ENCODE measurements at places on chromosomes 2 and 18.

DNA sequence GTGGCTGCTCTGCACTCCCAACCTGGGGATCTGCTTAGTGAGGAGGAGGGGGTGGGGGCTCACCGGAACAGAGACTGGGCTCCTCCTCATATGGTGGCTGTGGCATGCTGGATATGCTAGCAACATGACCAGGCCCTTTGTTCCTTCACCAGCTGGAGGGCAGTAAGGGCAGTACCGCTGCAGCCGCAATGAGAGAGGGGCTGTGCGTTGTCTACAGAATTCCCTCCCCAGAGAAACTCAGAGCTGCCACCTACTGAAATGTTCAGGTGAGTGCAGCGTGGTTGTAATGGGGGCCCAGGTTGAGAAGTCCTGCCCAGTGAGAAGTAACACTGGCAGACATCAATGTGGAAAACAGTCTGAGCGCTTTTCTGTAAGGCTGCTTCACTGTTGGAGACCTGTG, 1211.9 kb upstream of the NXPH2 start:
- DNase-seq, result no peak

- no peak for DNase-seq
These were observed 50.3 kb downstream of the SS18 start for GRCh38 chr18:26040051-26040656.

- DNase-seq, result no peak
These were observed 4.8 kb upstream of the STARD7 start for GRCh38 chr2:96213379-96213778.

GRCh38 chr2:216822470-216822869, 37.4 kb downstream of the TNP1 start:
- no peak for DNase-seq

- no peak for DNase-seq
These were observed 41.7 kb downstream of the RAMP1 start for GRCh38 chr2:237900891-237901831.

DNA sequence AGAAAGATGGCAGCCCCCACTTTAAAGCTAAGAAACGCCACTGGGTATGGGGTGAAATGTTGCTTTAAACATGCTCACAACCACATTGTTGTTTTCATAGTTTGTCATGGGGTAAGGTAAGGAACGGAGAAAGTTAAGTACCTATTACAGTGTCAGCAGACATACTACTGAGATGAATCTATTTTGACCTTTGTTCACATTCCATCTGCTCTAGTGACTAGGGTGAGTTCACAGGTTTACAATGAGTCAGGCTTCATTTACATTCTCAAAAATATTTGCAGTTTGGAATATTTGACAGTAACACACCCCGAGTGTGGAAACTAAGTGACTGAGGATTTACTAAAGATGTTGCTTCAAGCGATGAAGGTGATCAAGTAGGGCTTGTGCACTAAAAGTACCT, 428.7 kb upstream of the ACVR2A start:
- DNase-seq, result no peak

- no peak for DNase-seq
These were observed 96.0 kb upstream of the FHL2 start for GRCh38 chr2:105494683-105495425.

DNA sequence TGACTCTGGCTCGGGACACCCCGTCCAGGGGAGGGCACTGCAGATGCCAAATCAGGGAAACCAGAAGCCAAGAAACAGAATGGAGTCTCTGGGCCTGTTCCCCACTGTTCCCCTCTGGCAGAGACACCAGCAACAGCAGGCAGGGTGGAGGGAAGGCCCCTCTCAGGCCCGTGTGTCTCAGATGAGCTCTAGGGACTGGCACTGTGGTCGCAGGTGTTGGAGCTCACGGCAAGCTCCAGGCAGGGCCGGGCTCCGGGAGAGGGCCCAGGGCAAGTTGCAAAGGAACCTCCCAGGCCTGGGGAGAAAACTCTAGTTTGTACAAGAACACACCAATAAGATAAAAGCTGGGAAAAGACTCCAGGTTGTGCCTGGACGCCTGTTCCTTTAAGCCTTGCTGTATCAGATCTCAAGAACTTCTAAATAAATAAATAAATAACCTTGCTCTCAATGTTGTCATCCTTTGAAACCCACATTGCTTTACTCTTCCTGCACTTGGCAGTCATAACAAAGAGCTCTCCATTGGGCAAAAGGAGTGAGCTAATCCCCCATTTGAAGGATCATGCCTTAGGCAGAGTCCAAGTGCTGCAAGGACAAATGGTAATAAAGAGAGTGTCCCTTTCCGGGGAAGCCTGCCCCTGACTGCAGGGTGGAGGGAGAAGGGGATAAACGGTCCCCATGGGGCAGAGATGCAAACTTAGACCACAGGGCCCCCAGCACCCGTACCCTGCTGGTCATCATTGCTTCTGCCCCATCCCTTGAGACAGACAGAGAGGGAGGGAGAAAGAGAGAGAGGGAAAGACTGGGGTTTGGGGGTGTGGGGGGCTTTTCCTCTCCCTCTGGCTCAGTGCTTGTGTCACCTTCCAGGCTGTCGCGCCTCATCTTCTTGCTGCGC, 33.3 kb downstream of the CNGA3 start:
- DNase-seq, result no peak

DNA sequence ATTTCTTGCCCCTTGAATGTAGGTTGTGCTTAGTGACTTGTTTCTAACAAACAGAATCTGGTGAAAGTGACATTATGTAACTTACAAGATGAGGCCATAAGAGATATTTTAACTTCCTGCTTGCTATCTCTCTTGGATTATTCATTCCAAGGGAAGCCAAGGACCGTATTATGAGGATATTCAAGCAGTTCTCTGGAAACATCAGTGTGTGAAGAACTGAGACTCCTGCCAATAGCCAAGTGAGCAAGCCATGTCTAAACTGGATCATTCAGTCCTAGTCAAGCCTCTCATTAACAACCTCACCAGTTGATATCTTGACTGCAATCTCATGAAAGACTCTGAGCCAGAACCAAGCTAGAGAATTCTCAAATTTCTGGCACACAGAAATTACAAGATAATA, 765.1 kb upstream of the SLC8A1 start:
- DNase-seq, result no peak

- no peak for DNase-seq
These were observed 62.4 kb upstream of the EFEMP1 start for GRCh38 chr2:55986001-55986400.

- DNase-seq, result no peak
These were observed 23.2 kb downstream of the ABCB11 start for GRCh38 chr2:169007941-169008340.

DNA sequence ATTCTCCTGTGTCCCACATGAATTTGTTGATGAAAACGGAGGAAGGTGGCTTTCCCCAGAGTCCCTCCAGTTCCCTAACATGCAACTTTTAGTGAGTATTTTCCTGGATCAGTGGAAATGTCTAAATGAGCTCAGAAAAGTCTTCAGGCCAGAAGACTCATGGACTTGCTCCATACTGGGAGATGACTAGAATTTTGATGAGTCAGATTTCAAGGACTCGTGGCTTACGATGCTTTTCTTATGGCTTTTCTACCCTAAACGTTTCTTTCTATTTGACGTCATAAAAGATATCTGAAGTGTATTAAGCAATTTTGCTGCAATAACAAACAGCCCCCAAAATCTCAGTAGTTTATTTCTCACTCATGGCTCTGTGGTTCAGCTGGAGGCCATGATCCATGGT, 397.6 kb downstream of the FBXO15 start:
- DNase-seq, result no peak

DNA sequence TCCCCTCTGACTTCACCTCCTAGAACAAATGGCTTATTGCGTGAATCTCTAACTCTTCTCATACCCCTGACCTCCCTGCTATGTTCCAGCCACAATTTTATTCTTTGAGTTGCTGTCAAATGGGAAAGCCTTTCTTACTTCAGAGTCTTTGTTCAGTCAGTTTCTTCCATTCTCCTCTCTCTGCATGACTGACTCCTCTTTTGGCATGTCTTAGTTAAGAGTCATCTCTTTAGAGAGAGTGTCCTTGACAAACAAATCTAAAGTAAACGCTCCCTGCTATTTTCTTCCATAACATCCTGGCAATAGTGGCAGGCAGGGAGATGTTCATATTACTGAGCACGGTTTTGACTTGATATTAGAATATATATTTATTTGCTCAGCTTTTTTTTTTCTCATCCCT, 170.7 kb upstream of the ERBB4 start:
- DNase-seq, result no peak

Measured in NCI-H2227 treated with DMSO at 0.1 percent for 48 hours (cell line).